ENCODE measurements at places on chromosomes 11 and 22.

GRCh38 chr11:108926171-108926840, 261.4 kb downstream of the DDX10 start:
- no peaks in the 10 kb centered on the region for H3K36me3 ChIP-seq
- H3K4me3 ChIP-seq = no peak overlapping the region
- no peaks in the 10 kb centered on the region for H3K27me3 ChIP-seq
- no peak for DNase-seq
- H3K27ac ChIP-seq = no peak overlapping the region
- no peaks in the 10 kb centered on the region for H3K4me1 ChIP-seq

GRCh38 chr11:94169516-94169915, 40.9 kb downstream of the PANX1 start:
- DNase-seq = no peak
- no peaks in the 10 kb centered on the region for H3K4me1 ChIP-seq
- H3K27ac ChIP-seq = no peak overlapping the region
- no peaks in the 10 kb centered on the region for H3K27me3 ChIP-seq
- H3K4me3 ChIP-seq = no peak overlapping the region
- H3K36me3 ChIP-seq = no peaks in the 10 kb centered on the region

DNA sequence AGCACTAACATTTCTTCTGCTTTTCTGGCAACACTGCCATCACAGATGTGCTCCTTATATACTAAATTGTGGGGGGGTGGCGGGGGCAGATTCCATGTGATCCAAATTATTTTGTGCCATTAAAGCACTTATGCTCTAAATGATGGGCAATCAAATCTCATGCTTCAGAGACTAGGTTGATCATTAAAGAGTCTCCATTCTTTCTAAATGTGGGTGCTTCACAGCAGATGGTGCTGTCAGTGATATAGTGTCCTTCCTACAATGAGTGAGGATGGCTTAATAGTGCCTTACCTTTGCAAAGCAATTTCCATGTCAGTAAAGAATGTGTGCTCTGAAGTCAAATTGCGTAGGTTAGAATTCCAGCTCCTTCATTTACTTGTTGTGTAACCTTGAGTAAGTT, 589.8 kb downstream of the ETS1 start:
- DNase-seq = no peak
- no peaks in the 10 kb centered on the region for H3K36me3 ChIP-seq

DNA sequence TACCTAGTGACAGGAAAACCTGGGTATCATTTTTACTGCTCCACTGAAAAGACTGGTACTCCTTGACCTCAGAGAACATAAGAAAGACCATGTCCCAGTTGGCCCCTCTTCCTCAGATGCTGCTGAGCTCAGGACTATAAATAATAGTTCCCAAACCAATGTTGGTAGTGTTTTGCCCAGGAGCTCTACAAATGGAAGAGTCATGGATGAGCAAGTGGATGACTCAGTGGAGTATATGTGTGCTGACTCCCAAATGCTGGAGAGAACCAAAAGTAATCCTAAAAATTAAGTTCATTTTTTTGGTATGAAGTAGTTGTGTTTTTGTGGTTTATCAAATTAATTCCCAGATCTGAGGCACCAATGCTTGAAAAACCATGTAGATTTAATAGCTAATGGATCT, 482.0 kb downstream of the KCNA4 start:
- H3K4me3 ChIP-seq = no peak overlapping the region
- no peaks in the 10 kb centered on the region for H3K27me3 ChIP-seq

DNA sequence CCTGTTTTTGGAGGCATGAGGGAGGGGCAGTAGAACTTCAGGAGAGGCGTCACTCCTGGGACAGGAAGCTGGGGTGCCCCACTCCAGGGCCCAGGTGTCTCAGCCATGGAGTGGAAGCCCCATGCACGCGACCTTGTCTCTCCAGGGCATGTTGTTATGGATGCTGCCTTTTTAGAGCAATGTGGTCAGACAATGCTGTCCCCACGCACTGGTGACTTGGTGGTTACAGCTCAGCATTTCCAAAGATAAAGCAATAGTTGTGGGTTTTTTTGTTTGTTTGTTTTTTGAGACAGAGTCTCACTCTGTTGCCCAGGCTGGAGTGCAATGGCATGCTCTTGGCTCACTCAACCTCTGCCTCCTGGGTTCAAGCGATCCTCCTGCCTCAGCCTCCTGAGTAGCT, 22.3 kb downstream of the EIF4G2 start:
- H3K4me3 ChIP-seq = no peak overlapping the region
- no peak for DNase-seq
- H3K36me3 ChIP-seq = no peaks in the 10 kb centered on the region
- H3K27me3 ChIP-seq = no peaks in the 10 kb centered on the region

GRCh38 chr11:77085652-77086051, 17.0 kb upstream of the OMP start:
- DNase-seq = peak; percentile 28
- H3K27ac ChIP-seq = no peak overlapping the region
- H3K27me3 ChIP-seq = no peaks in the 10 kb centered on the region
- H3K36me3 ChIP-seq = no peaks in the 10 kb centered on the region
- H3K4me3 ChIP-seq = no peak overlapping the region

DNA sequence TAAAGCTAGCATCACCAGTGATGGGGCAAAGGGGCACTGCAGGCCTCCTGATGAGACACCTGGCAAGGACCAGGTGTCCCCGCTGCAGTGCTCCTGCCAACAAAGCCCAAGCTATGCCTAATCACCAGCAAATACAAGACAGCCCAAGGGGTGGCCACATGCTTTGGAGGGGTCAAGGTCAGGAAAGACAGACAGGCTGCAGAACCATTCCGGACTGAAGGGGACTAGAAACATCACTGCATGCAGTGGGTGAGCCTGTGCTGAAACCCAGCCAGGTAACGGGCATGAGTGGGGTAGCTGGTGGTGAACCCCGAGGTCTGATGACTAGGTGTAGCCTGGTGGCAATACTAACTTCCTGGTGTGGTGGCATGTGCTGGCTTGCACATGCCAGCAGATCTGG, 111.1 kb downstream of the MED15 start:
- H3K27ac ChIP-seq = no peak overlapping the region
- no peak overlapping the region for H3K4me3 ChIP-seq
- H3K4me1 ChIP-seq = no peaks in the 10 kb centered on the region
- no peaks in the 10 kb centered on the region for H3K27me3 ChIP-seq

DNA sequence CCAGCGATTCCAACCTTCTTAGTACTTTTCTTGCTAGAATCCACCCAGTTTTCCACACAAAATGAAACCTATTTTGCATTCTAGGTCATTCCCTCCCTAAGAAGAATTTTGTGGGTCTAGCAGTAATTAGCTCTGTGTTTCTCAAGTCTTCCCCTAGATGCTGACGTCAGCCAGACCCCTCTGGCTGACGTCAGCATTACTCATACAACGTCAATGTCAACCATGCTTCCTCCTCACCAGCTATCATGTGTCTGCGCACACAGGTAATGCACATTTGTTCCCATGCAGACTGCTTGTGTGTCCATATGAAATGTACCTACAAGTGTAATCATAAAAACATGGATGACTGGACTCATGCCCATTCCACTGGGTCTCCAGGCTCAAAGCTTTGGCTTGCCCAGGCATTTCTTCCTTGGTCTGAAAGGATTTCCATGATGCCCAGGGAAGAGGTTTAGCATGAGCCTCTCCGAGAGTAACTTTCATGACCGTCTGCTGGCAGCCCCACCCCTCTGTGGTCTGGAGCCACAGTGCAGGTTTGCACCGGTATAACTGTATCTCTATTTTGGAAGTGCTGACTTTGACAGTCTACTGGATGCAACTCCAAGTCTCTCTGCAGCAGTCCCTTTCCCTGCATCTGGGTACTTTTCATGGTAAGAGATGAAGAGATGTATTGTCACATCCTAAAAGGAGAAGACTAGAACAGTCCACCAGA, 58.6 kb downstream of the DSCAML1 start:
- H3K36me3 ChIP-seq = no peaks in the 10 kb centered on the region
- DNase-seq = no peak
- H3K27me3 ChIP-seq = no peaks in the 10 kb centered on the region
- no peaks in the 10 kb centered on the region for H3K4me1 ChIP-seq
- no peak overlapping the region for H3K4me3 ChIP-seq

DNA sequence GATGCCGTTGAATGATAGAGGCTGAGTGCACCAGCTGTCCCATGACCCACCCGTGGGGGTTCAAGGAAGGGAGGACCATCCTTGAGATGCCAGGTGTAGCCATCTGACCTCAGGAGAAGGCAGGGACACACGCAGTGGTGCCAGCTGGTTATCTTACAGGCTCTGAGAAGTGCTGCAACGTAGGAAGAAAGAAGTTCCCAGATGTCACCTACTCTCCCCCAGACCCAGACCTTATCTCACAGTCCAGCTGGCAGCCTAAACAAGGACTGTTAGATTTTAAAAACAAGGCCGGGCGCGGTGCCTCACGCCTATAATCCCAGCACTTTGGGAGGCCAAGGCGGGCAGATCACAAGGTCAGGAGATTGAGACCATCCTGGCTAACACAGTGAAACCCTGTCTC, 1307.6 kb downstream of the TBC1D22A start:
- H3K4me1 ChIP-seq = no peaks in the 10 kb centered on the region
- no peak for DNase-seq
- H3K27me3 ChIP-seq = no peaks in the 10 kb centered on the region
- no peak overlapping the region for H3K27ac ChIP-seq
- no peak overlapping the region for H3K4me3 ChIP-seq
- no peaks in the 10 kb centered on the region for H3K36me3 ChIP-seq

DNA sequence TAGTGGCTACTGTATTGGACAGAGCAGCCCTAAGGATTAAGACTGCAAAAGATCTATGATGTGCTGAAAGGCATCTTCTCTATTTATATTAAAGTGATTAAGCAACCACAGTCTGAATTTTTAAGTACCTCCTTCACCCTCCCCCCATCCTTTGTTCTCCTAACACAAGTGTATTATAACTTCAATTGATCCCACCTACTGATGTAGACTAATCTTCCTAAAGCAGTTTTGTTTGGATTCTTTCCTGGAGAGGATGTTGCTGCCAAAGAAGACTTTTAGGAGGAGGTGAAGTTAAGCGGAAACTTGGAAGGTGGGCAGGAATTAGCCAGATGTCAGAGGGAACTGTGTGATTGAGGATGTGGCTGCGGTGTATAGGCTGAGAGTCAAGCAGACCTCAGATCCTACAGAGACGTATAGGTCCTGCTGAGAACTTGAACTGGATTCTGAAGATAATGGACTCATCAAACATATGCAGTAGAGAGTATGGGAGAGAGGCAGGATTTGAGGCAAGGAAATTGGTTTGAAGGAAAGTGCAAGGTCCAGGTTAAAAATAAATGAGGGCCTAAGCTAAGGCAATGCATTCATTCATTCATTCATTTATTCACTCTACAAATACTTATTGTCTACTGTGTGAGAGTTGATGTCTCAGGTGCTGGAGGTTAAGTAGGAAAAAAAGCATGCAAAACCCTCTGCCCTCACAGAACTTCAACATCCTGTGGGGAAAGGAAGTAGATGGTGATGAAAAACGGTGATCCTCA, 5.2 kb upstream of the RASSF10 start:
- no peak overlapping the region for H3K27ac ChIP-seq
- H3K27me3 ChIP-seq = no peaks in the 10 kb centered on the region
- H3K36me3 ChIP-seq = no peaks in the 10 kb centered on the region
- DNase-seq = no peak
- H3K4me3 ChIP-seq = no peak overlapping the region
- H3K4me1 ChIP-seq = peaks cover 8% of the 10 kb centered on the region

- DNase-seq = no peak
- H3K27me3 ChIP-seq = no peaks in the 10 kb centered on the region
- H3K4me1 ChIP-seq = no peaks in the 10 kb centered on the region
- no peaks in the 10 kb centered on the region for H3K36me3 ChIP-seq
Observed at GRCh38 chr11:17383461-17383860, 5.0 kb downstream of the KCNJ11 start.

DNA sequence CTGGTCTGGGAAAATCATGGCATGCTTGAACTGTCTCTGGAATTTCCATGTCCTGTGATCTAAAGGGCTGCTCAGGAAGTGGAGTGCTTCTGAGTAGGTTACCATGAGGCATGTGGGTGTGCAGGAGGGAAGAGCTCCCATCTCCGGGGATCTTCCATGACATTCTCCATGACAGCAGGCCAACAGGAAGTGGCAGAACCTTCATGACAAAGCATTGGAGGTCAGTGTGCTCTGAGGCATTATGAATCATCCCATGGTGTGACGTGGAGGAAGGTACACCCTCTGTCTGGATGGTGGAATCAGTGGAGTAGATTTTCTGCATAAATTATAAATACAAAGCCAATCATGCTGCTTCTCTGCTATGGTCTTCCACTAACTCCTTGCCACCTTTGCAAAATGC, 139.6 kb upstream of the E2F8 start:
- H3K4me3 ChIP-seq = no peak overlapping the region
- no peak overlapping the region for H3K27ac ChIP-seq
- H3K4me1 ChIP-seq = no peaks in the 10 kb centered on the region
- no peak for DNase-seq
- H3K27me3 ChIP-seq = no peaks in the 10 kb centered on the region

- no peaks in the 10 kb centered on the region for H3K27me3 ChIP-seq
- H3K27ac ChIP-seq = peak overlapping the region; percentile 86
- H3K4me1 ChIP-seq = peaks cover 45% of the 10 kb centered on the region
Observed at GRCh38 chr11:19525276-19525675, 187.4 kb upstream of the NAV2 start.

DNA sequence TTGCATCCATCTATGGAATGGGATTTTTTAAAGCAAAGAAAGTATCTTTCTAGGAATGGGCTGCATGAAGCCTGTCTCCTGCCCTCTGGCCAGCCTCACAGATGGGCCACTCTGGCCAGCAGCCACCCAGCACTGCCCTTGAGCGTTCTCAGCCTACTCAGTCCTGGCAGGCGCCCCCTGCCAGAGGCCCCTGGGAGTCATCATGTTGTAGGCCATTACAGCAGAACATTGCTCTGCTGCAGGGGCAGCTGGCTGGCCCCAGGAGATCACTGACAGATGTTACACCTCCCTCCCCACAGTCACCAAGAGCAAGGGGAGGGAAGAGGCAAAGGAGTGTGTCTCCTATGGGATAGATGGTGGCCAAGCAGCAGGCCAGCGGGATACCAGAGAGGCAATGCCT, 363.7 kb downstream of the NXPE2 start:
- no peaks in the 10 kb centered on the region for H3K36me3 ChIP-seq
- DNase-seq = no peak
- H3K4me3 ChIP-seq = no peak overlapping the region
- H3K27me3 ChIP-seq = no peaks in the 10 kb centered on the region
- H3K27ac ChIP-seq = no peak overlapping the region

All from Caco-2 (cell line).